HuH-7 (cell line): ENCODE measurements at places on chromosomes 2 and 18.

DNA sequence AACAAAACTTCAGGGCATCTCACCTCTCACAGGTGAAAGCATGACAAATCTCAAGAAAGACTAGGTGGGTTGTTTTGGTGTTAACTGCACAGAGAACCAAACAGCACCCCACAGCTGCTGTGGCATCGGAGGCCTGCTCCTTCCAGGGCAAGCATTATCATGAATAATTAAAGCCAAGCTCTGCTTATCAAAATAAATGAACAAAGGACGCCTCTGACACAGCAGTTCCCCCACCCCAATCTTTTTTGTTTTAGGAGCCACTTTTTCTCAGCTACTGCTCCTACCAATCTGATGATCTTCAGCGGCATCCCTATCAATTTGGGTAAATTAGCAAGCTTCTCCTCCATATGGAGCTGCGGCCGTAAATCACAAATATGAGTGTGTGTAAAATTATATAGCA is 58.6 kb downstream of the KLF7 start:
- DNase-seq = no peak

- DNase-seq = no peak
Measured at GRCh38 chr2:172047566-172048507, 37.5 kb upstream of the DLX1 start.

DNA sequence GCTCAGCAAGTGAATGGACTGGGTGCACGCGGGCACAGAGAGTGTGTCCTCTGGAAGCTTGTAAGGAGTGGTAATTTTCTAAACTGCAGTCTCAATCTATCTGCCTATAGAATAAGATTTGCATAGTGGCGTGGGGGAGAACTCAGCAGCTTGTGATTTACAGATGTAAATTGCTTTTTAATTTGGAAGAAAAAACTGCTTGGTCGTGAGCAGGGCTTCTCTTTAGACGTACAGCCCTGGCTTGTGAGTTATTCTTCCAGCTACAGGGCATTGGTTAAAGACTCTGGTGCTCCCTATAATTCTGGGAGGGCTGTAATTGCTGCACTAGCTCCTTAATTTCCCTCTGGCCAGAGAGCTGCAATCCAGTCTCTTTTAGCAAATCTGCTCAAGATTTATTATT is 84.9 kb downstream of the MARCO start:
- DNase-seq = no peak

DNA sequence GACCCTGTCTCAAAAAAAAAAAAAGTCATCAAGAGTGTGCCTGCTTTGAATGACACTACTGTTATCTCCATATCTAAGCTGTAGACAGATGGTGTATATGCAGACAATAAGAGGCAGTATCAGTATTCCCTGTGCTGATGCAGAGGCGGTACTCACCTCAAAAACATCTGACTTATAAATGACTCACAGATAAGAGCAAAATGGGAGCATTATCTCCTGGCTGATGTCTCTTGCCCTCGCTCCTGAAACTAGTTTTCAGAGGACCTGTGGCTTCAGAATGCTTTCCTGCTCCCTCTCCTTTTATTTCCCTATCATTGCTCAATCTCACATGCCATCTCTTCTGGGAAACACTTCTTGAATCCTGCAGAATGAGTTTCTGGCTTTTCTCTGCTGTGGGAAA is 289.6 kb downstream of the PTPRM start:
- DNase-seq = no peak

- DNase-seq = no peak
Measured at GRCh38 chr2:181973171-181973783, 12.4 kb upstream of the PPP1R1C start.

- DNase-seq = no peak
Measured at GRCh38 chr2:220185766-220186305, 558.4 kb downstream of the SLC4A3 start.

GRCh38 chr2:201931951-201932350 is 101.7 kb upstream of the FZD7 start:
- no peak for DNase-seq

DNA sequence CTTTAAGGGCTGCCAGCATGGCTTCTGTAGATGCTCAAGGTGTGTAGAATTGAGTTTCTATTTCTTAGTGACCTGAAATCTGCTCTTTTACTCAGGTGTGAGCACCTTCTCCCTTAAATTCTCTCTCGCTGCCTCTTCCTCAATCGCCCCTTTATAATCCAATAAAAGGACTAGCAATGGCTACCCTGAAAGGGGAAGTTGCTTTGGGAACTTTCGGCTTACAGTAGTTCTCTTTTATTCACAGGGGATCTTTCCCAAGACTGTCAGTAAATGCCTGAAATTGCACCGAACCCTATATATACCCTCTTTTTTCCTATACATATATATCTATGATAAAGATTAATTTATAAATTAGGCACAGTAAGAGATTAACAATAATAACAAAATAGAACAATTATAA is 121.8 kb downstream of the ACTR3 start:
- DNase-seq = no peak

DNA sequence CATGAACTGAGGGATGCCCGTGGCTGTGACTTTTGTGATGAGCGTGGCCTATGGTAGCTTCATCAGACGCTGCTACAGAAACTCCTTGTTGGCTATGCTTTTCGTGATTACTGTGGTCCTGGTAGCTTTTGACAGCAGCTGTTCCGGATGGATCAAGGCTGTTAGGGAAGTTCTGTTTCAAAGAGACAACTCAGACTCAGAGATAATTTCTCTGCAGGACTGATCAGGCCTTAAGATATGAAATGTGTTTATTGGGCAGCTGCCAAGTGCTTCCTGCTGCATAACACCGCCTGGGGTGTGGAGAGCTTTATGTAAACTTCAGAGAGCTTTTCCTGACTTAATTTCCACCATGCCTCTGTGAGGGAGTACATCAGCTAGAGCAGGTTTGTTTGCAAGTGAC is 243.8 kb downstream of the TSN start:
- DNase-seq = no peak

DNA sequence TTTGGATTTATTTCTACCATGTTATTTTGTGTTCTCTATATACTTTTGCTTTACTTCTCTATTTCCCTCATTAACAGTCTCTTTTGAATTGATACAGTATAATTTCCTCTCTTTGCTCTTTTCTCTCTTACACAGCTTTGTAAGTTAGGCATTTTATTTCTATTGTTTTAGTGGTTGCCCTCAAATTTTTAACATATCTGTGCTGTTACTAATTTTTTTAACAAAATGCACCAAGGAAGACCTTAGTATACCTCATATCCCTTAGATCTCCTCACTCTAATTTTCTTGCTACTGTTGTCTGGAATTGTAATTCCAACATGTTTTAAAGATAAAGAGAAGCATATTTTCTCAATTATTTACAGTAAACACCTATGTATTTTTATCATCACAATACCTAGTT is 416.8 kb upstream of the SLC14A2 start:
- no peak for DNase-seq

DNA sequence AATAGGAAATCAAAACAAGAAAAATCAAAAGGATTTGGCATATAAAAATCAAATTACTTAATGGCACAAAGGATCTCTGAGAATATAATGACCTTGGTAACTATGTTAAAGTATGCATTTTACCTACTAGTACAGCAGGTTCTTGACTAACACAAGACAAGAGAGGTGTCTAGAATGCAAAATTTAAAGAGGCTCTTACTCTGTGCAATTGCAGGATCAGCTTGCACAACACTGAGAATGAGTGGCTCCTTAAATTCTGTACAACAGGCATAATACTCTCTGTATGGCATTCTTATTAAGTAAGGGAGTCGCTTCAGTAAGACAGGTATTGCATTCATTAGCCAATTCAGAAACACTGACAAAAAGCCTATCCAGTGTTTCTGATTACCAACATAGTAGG is 72.6 kb downstream of the UGP2 start:
- DNase-seq = no peak
